Activated CD4-positive, alpha-beta T cell treated with anti-CD3 and anti-CD28 coated beads, Interleukin-2, amount 10 ng/mL, durations not matched to agents 7 days and 5 days (primary cell): ENCODE measurements at places on chromosomes 12 and 14. TPM values are rescaled to one million over a fixed set of nuclear protein-coding genes. Genes with fewer than 3 reads are reported as not detected.

Gene KLRC2
- total RNA-seq: not detected

Gene KRT1
- 0.60 TPM for total RNA-seq

Gene KCNC2
- total RNA-seq: not detected

Gene DBX2
- total RNA-seq: not detected

Gene VWF
- total RNA-seq: not detected

Gene MOK
- 1.4 TPM for total RNA-seq

Gene ESYT1
- 399 TPM for total RNA-seq

Gene CMA1
- not detected for total RNA-seq

Gene PPTC7
- total RNA-seq: 29.2 TPM

Gene HECTD4
- total RNA-seq: 44.7 TPM

Gene GALNT9
- total RNA-seq: not detected

Gene HOXC6
- total RNA-seq: not detected

Gene TMEM121
- 4.6 TPM for total RNA-seq

Gene ZNF740
- total RNA-seq: 44.1 TPM

Gene DIP2B
- 30.4 TPM for total RNA-seq

Gene CLEC14A
- total RNA-seq: not detected

Gene KCNH3
- 2.3 TPM for total RNA-seq

Gene IFI27
- total RNA-seq: 193 TPM

Gene SNAPC1
- total RNA-seq: 5.5 TPM

Gene PLD4
- not detected for total RNA-seq

Gene FITM1
- total RNA-seq: 2.0 TPM

Gene CHGA
- not detected for total RNA-seq

Gene PRH2
- total RNA-seq: not detected

Gene MUCL1
- total RNA-seq: not detected

Gene OR11H7
- not detected for total RNA-seq
